ENCODE measurements at places on chromosomes 5 and 9.

DNA sequence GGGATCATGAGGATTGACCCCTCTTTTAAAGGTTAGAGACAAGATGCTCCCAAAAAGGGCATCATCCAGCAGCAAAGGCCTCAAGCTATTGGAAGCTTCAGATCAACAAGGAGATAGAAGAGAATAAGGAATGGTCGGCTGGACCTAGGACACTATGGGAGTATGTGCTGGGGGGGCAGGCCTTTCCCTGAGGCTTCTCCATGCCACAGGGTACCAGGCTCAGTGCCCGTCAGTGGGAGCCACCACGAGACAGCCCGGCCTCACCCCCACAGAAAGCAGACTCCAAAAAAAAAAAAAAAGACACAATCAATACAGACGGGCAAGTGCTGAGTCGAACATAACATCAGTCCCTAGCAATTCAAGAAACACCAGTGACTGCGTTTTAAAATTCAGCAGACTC is 117.4 kb downstream of the KLHL3 start:
- no peak for DNase-seq

DNA sequence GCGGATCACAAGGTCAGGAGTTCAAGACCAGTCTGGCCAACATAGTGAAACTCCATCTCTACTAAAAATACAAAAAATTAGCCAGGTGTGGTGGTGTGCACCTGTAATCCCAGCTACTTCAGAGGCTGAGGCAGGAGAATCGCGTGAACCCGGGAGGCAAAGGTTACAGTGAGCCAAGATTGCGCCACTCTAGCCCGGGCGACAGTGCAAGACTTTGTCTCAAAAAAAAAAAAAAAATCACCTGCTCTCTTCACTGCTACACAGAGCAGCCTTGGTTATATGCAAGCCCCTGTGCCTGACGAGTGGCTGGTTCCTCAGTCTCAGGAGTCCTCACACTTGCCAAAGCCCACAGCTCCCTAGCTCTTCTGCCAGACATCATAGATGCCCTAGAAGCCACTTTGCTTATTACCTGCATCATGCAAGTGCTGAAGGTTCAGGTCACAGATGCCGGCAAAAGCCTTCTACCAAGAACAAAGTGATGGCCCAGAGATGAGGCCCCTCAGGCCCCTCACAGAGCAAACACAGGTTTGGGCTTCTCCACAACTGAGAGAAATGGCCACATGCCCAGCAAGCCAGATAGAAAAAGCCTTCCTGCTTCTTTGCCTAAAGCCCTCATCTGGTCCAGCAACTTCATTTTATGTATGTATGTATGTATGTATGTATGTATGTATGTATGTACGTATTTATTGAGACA is 176.4 kb downstream of the AUH start:
- DNase-seq: peak; percentile 47

GRCh38 chr5:53355931-53356330 is 124.5 kb upstream of the FST start:
- no peak for DNase-seq

DNA sequence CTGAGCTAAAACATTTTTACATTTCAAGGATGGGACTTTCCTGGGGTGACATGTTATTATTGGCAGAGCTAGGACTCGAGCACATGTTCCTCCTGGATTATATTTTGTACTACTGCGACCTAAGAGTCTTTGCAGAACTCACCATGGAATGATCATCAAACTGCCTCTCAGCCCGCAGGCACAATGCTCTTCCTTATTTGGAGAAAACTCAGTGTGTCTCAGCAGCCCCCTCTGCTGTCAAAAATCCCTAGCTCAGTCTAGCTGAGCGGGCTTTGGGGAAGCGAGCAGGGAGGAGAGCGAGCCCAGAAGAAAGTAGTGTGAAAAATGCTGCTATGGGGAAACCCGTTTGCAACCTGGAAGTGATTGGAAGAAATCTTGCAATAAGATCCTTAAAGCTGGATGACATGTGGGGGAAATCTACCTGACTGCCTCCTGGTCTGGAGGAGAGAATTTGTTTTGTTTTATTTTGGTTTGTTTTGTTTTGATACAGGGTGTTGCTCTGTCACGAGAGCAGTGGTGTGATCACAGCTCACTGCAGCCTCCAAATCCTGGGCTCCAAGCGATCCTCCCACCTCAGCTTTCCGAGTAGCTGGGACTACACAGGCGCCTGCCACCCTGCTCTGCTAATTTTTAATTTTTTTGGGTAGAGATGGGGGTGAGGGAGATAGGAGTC is 89.9 kb upstream of the CLINT1 start:
- DNase-seq: peak; percentile 64

DNA sequence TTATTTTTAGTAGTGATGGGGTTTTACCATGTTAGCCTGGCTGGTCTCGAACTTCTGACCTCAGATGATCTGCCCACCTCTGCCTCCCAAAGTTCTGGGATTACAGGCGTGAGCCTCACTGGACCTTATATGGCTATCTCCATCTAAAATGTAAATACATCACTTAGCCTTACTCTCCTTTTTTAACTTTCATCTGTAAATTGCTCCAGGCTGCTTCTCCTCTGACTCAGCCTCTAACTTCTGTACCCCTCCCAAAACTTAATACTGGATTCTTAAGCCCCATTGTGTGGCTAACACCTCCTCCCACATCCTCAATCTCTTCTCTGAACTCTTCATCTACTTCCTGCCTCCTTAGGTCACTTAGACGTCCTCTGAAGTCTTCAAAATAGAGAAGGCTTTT is 4.0 kb downstream of the SNX30 start:
- peak; percentile 60 for DNase-seq

GRCh38 chr5:36796155-36796554 is 80.4 kb upstream of the NIPBL start:
- no peak for DNase-seq

- no peak for DNase-seq
Measured at GRCh38 chr5:10493884-10494283, 52.2 kb downstream of the ROPN1L start.

DNA sequence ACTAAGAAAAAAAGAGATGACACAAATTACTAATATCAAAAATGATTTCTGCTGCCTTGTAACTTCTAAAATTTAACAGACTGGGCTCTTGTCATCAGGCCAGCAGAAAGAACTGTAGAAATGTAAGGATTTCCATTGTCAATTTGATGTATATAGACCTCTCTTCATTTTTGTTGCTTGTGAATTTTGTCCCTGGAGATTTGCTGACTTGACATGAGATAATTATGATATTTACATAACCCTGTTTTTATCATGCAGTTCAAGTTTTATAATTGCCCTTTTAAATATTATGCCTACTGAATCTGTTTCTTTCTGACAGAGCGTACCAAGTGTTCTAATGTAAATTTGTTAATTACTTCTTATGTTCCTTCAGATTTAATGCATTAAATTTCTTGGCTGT is 23.9 kb downstream of the TMEM215 start:
- no peak for DNase-seq

DNA sequence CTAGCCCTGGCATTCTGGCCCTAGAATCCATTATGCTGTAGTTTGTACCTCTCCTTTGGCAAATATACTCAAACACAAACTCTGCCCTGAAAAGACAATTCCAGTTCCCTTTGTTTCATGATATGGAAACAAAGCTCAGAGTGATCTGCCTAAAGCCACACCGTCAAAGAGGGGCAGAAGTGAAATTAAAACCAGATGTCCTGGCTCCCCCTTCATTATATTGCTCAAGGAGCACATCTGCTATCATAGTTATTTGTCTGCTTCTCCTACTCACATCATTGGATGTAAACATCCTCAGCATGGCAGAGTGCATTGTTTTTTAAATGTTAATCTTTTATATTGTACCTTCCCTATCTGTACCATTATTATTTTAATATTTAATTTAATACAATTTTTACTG is 266.7 kb upstream of the SMARCA2 start:
- no peak for DNase-seq

GRCh38 chr5:168836603-168837231 is 257.5 kb upstream of the PANK3 start:
- no peak for DNase-seq

DNA sequence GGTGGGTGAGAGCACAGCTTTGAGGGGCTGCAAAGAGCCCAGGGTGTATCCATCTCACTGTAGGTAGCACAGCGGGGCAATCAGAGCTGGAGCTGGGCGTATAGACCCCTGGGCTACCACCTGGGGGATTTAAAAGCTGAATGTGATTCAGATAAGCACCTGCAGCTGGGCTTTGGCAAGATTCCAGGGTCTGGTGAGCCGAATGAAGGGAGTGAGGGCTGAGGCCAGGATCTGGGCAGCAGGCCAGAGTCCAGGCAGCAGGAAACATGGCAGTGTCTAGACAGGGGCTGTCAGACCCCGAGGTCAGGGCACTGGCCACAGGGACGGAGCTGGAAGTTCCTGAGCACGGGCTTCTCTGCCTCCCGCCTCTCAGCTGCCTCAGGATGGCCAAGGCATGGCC is 8.7 kb downstream of the ASS1 start:
- no peak for DNase-seq

GRCh38 chr5:134129411-134130238 is 15.1 kb downstream of the TCF7 start:
- DNase-seq: no peak

GRCh38 chr5:135868681-135869080 is 27.0 kb downstream of the IL9 start:
- no peak for DNase-seq

DNA sequence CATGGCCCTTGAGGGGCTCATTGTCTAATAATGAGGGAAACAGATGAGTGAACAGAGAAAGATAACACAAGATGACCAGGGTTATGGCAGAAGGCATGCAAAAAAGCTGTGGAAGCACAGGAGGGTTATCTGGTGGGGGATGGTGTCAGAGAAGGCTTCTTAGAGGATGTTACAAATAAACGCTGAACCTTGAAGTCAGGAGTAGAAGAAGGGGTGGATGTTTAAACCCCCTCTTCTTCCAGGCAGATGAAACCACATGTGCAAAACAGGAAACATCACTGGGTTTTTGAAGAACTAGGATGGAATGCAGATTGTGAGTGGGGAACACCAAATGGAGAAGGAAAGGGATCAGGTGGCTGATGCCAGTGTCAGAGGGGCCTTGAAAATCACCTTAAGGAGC is 41.8 kb upstream of the NR5A1 start:
- DNase-seq: no peak

GRCh38 chr9:133130685-133131244 is 9.7 kb upstream of the RALGDS start:
- DNase-seq: no peak

DNA sequence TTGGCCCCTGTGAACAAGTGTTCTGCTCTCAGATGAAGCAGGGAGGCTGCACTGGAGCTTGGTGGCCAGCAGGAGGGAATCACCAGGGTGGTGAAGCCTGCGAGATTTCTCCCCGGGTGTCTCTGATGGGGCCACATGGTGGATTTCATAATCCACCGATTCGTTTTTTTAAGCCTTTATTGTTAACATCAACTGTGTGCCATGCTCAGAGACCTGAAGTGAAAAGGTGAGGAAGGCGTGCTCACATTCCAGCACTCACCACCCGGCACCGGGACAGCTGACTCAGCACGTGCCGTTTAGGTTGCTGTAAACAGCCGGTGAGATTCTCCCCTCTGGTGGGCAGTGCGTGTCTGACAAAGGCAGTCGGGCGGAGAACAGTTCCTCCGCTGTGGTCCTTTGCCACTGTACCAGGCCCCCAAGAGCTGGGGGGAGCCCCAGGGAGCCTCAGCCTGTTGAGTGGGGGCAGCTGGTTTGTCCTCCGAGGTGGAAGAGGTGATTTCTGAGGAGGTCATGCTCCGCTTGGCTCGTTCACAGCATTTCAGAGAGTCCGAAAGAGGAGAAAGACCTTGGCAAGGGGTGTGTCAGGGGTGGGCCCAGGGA is 12.7 kb upstream of the AHRR start:
- DNase-seq: no peak

- no peak for DNase-seq
Measured at GRCh38 chr5:129361441-129362025, 98.6 kb upstream of the ADAMTS19 start.

DNA sequence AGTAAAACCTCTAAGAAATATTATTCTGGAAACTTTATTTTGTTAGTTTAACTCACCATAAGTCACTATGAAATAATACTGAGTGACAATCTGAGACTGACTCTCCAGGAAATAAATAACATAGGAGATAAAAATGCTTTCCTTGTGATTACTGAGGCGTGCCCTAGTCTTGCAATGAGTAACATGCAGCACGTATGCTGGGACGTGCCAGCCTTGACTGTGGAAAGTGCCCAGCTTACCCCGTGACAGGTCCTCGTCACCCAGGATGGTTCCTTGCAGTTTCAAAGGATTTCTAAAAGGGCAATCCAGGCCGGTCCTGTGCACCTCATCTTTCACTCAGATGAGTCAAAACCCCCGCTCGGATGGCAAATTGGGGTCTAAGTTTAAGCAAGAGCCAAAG is 720.8 kb upstream of the ADAMTS16 start:
- DNase-seq: no peak

DNA sequence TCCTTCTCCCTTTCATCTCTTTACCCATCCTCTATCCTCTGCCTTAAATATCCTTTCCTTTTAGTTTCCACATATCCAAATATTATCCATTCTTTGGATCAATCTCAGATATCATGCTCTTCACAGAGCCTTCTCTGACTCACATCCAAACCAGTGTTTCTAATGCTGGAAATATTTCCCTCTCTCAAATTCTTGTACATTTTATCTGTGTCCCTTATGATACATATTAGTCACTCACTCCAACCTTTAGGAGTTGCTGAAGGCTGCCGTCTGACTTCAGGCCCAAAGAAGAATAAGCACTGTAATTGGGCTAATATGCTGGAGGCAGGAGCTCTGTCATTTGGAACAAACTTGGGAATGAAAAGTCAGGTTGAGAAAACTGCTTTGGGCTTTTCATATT is 156.4 kb upstream of the RUSC2 start:
- DNase-seq: no peak

Data from stimulated activated effector memory CD8-positive, alpha-beta T cell treated with anti-CD3 and anti-CD28 coated beads, Interleukin-12 subunit alpha, Interleukin-12 subunit beta, amount 100 ng/mL, for 72 hours (primary cell).